ENCODE measurements at places on chromosomes 5 and 9.

DNA sequence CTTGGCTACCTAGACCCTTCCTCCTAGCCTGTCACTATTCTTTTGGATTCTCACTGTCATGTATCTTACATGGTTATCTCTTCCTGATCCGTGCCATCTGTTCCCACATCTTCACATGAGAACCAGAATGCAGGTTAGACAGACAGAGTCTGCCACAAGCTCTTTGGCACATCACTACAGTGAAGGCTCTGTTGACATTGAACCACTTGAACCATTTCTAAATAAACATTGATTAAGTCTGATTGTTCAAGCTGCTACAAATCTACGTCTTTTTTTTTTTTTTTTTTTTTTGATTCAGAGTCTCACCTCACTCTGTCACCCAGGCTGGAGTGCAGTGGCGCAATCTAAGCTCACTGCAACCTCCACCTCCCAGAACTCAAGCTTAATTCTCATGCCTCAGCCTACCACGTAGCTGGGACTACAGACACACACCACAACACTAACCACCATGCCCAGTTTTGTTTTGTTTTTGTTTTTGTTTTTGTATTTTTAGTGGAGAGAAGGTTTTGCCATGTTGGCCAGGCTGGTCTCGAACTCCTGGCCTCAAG lies 85.1 kb upstream of the LRRTM2 start:
- no peak for DNase-seq

DNA sequence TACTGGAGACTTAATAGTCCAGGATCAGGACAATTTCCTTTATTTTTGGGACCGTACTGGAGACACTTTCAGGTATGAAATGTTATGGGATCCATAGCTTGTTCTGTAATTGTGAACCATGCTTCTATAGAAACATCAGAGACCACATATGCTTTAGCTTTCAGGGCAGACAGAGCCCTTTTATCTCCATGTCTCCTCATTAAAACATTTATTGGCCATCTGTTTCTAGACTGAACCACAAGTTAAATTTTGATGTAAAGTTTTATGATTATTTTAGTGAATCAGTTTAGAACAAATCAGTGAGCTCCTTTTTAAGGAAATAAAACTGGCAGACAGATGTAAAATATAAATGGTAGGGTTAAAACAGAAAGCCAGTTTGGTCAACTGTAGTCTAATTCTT lies 62.0 kb downstream of the SLC27A6 start:
- DNase-seq = no peak

GRCh38 chr5:39494534-39494933 lies 69.8 kb upstream of the DAB2 start:
- DNase-seq = no peak

DNA sequence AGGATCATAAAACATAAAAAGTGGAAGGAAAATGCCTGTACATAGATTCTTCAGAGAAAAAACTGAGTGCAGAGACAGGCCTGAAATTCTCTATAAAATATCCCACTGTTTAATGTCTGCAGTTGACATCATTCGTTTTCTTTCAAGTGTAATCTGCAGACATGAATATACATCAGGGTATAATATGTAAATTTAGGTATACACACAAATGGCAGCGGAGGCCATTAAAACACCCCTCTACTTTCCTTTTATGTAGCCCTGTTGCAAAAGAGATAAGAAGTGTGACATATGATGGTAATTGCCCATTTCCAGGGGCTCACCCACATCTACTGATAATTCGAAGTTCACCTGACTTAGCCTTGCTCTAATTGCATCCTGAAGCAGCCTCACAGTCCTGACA lies 164.3 kb downstream of the SLC24A2 start:
- no peak for DNase-seq

DNA sequence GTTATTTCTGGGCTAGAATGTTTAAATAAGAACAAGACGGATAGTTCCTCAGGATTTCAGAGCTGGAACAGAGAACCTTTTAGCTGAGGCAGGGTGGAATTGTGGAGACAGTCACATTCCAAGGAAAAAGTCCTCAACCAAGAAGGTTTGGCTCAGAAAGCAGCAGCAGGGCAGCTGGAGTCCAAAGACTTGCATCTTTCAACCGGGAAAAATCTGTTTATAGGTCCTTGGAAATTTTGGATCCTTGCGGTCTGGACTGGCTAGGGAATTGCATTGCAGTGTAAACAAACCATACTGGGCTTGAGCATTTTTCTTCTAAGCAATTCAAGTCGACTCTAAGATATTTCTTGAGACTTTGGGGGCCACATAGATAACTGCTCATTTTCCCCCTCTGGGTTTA lies 40.8 kb upstream of the HMHB1 start:
- DNase-seq = no peak

Measured in DMS79 treated with DMSO at 0.1 percent for 48 hours (cell line).